GM23338 (cell line): ENCODE measurements at places on chromosomes 4 and X.

- no peak for DNase-seq
Measured at GRCh38 chrX:63283348-63283747, 67.8 kb downstream of the SPIN4 start.

GRCh38 chrX:11908371-11908770, 150.3 kb downstream of the MSL3 start:
- DNase-seq: peak; percentile 57

DNA sequence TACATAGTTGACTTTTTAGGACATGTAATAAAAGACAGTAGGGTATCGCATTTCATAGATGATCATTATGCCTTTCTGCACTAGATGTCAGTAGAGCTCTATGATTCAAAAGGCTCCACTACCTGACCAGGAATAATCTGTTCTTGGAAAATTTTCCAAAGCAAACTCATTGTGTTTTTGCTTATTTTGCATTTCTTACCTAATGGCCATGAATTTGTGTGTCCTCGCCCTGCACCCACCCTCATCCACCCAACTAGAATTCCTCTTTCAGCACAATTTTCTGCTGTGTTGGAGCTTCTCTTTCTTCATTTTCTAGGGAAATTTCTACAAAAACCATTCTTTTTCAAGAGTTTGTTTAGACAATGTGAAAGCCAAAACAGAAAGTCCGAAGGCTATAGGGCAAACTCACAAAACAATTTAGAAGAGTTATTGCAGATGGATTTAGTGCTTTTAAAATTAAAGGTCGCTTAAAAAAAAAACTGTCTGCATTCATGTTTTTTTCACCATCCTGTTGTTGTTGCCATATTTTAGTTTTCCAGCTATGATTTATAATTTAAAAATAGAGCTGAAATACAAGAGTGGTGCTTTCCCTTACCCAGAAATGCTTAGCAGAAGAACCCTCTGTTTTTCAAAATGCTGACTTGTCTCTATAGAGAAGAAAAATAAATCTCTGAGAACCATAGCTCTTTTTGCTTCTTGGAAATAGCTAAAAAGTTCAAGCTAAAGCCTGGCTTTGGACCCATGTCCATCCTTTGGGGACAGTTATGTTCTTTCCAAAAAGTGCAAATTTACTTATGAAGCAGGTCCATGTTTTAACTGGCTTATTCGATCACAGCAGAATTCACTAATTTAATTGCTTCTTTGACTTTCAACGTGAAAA, 183.7 kb downstream of the SPATA18 start:
- peak; percentile 60 for DNase-seq

DNA sequence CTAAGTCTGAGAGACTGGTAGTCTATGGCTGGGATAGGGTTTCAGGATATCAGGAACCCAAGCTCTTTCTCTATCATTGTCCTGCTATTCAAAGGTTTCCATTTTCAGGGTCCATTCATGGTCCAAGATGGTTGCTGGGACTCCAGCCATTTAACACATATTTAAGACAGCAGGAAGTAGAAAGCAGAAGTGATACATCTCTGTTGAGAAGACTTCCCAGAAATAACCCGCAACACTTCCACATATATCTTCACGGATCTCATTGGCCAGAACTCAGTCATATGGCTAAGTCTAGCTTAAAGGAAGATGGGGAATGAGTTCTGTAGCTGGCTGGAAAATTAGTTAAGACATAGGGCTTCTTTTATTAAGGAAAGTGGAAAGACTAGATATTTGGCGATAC, 23.8 kb downstream of the CTSO start:
- no peak for DNase-seq

GRCh38 chrX:30941898-30942297, 52.8 kb upstream of the TAB3 start:
- no peak for DNase-seq

- no peak for DNase-seq
Measured at GRCh38 chr4:83454686-83455085, 937 bp downstream of the HELQ start.

DNA sequence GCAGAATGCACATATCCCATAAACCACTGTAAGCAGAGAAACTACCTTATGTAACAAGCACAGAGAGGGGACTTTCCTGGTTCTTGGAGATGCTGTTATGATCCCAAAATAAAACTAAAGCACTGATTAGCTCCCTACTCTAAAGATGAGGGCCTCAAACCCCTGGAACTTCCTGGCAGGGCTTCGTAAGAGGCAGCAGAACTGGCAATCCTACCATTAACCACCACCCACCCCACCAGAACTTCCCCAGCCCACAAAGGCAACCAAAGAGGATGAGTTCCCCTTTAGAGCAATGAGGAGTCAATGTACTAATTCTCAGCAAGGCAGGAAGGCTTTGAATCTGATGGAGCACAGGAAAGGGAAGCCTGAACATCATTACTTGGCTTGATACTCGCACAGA, 436.5 kb upstream of the FRG1 start:
- DNase-seq: no peak

DNA sequence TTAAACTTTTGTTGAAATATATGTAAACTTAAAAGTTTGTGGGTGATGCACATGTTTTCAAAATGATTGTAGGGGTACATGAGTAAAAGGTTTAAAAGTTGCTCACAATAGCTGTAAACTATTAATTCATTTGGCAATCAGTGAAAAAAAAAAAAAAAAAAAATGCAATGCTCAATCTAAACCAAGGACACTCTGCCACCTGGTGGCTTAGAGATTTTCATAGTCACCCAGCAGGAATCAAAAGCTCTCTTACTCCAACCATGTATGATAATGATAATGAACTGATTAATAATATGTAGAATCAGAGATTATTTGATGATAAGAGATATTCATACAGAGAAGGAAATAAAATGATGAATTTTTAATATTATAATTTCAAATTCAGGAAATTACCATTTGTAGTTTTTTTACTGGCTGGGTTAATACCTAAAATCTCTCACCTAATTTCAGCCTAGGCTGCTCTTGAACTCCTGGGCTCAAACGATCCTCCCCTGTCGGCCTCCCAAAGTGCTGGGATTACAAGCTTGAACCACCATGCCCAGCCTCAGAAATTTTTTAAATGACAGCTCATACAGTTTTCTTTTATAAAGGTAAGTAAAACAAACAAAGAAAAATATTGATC, 46.9 kb upstream of the SLC25A4 start:
- peak; percentile 70 for DNase-seq

DNA sequence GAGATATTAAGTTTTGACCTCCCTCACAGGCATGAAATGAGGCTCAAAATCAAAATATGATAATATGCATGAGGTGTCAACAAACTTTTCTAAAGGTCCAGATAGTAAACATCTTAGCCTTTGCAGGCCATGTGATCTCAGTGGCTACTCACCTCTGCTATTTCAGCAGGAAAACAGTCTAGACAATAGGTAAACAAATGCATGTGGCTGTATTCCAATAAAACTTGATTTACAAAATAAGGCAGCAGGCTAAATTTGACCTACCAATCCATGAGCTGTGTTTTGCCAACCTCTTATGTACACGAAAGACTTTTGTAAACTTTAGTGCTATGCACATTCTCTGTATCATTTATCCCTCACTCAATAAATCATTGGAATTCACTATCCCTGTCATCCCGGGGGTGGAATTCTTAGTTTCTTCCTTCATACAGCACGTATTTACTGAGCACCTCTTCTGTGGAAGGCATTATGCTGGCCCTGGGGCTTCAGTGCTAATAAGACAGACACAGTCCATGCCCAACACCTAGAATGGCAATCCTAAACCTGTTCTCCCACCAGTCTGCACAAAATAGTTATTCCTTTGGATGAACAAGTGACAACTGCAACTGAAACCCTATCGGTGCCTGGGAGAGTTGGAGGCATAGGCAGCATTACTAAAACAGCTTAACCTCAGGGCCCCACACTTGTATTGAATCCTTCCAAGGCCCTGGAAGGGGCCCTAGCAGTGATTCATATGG, 19.9 kb downstream of the MAGEB17 start:
- DNase-seq: peak; percentile 1

- DNase-seq: no peak
Measured at GRCh38 chr4:80507507-80507906, 172.0 kb downstream of the CFAP299 start.

DNA sequence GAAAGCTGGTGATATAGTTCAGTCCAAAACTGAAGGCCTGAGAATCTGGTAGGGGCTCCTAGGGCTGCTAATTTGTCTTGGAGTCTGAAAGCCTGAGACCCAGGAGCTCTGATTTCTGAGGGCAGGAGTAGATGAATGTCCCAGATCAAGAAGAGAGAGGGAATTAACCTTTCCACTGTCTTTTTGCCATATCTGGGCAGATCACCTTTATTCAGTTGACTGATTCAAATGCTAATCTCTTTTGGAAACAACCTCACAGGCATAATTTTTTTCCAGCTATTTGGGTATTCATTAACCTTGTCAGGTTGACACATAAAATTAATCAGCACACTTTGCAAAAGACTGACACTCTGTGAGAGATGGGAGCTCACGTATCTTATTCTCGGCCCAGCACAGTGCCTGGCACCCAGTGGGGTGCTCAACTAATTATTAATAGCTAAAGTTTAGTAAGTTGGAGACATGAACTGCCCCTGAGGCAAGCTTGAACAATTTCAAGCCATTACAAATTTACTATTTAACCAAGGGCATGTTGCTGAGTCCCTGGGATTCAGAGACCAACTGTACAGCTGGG, 114.3 kb downstream of the CPEB2 start:
- DNase-seq: no peak

DNA sequence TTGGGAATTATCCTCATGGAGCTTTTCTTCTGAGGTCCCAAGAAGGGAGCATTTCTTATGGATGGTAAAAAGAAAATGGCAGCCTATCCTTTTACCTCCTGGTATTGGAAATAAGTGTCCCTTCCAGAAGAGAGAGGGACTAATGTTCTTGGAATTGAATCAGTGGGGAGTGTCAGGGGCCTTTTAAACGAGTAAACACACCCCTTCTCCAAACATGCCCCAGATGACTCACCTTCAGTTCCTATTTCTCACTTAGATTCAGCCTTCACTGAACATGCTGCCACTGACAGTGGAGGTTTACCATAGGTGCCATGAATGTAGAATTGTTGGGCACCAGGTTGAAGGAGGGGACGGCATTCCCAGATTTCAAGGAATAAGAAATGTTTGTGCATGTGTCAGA, 19.0 kb downstream of the MAGEC2 start:
- no peak for DNase-seq

GRCh38 chr4:142844782-142845181, 1.3 kb downstream of the INPP4B start:
- DNase-seq: no peak

DNA sequence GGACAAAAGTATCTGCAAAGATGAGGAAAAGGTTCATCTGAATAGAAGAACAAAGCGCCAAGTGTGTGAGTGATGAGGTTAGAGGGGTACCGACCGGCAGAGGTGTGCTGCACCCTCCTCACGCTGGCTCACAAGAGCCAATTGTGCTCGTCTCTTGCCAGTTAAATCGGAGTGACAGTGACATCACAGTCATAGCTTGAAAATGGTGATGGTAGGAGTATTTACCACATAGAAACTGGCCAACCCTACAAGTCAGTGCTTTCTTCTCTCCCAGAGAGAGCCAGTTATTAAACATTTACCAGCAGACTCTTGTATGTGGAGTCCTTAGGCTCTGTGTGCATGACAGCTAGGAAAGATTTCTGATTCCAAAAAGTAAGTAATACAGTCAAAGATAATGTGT, 32.4 kb downstream of the CLDN22 start:
- DNase-seq: no peak

DNA sequence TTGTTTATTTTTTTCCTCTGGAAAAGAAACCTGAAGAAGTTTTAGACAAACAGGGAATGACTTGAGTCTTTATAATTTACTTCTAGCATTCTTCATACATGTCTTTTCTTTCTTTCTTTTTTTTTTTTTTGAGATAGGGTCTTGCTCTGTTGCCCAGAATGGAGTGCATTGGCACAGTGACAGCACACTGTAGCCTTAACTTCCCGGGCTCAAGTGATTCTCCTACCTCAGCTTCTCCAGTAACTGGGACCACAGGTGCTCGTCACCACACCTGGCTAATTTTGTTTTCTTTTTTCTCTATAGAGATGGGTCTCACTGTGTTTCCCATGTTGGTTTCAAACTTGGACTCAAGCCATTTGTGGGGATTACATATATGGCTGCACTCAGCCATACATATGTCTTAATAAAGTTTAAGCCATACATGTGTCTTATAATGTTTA, 71.8 kb downstream of the RAPGEF2 start:
- no peak for DNase-seq
